ENCODE measurements at places on chromosomes 6 and 20. TPM values are rescaled to one million over a fixed set of nuclear protein-coding genes. Genes with fewer than 3 reads are reported as not detected.

DNA sequence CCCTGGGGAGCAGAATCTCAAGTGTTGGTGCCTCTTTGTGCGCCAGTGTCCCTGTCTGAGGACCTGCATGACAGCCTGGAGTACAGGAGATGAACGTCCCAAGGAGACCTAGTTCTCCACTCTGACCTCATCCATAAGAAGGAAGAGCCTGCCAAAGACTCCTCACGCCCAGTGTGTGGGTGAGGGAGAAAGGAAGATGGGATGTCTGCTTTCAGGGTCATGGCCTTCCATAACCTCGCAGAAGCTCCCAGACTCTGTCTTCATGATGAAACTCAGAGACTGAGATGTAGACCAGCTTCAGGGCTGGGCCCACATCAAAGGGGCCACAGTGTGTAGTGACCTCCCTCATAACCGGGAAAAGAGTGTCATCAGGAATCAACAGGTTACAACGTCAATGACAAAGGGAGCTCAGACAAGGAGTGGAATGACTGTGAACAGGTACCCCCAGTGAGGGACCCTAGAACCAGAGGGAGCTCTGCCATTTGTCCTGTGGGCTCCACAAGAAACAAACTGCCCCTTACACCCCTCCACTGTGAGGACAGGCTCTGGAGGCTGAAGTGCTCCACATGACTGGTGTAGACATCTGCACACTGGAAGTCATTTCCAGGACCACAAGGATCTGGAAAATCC lies 8.1 kb downstream of the HLA-DQB1 start:
- no peak for DNase-seq

GRCh38 chr6:1796706-1797529 lies 187.2 kb downstream of the FOXC1 start:
- no peak for DNase-seq

CNR1 gene
- 1.5 TPM for polyA plus RNA-seq

DNA sequence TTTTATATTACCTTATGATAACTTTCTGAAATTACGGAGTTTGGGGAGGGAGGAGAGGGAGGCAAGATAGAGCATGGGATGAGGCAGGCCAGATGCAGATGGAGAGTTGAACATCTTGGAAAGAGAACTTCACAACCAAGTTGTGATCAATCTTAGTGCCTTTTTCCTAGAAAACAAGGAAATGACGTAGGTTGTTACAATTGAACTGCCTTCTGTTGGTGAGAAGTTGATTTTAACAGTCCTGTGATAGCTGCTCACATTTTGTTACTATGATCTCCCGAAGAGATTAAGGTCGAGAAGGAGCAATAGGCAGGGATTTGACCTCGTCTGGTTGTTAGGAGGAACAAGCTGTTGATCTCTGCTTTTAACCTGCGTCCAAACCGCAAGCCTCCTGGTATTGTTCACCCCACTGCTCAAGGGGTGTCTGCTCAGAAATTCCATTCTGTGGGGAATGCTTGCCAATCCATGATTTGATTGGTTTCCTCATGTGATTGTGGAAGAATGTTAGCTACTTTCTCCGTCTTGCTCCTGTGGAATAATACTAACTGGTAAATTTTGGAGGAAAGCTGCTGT lies 35.1 kb downstream of the TIAM2 start:
- no peak for DNase-seq

GRCh38 chr6:53873922-53874321 lies 79.1 kb downstream of the LRRC1 start:
- no peak for DNase-seq

- no peak for DNase-seq
These were observed 348.8 kb downstream of the TFAP2B start for GRCh38 chr6:51167468-51167867.

GRCh38 chr20:31587545-31588389 lies 17.3 kb upstream of the ID1 start:
- DNase-seq, result no peak

DNA sequence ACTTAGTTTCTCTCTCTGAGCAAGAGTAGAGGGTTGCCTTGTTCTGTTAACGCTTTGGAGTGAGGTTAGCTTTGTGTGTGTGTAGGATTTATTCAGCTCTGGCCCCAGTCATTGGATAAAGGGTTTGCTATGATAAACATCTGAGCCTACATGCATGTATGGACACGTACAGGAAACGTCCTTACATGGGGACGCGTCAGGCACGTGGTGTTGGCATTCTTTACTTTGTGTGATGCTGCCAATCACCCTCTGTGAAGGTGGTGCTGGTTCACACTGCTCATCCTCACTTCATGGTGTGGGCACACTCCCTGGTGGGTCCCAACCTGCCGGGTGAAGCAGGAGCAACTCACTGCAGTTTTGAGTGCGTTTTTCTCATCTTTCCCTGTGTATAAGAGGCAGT lies 53.4 kb upstream of the CD93 start:
- DNase-seq, result no peak

DNA sequence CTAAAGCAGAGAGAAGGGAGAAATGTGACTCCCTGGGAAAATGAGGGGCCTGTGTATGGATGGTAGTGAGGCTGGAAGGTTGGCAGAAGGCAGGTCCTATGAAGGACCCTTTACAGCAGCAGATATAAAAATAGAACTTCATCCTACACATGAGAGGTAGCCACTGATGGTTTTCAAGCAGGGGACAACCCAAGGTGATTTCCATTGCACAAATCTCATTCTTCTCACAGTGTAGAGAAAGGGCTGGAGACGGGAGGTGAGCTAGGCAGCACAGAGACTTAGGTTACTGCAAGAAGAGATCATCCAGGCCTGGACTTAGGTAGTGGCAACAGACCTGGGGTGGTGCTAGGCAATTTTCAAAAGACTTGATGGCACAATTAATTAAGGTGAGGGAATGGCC lies 30.7 kb downstream of the TRAM2 start:
- DNase-seq, result no peak

FERMT1 gene
- polyA plus RNA-seq, result 5.4 TPM

TRIM10 gene
- 0.27 TPM for polyA plus RNA-seq

SNPH gene
- polyA plus RNA-seq, result 3.3 TPM

GRCh38 chr6:5671601-5672559 lies 334.8 kb downstream of the NRN1 start:
- DNase-seq, result no peak

Measured in left kidney (tissue), 8 donors.